ENCODE measurements at places on chromosomes 3 and 15.
A peak's percentile ranks its signal among the peaks of the same experiment; 100 is the strongest.

- peak; percentile 47 for DNase-seq
These were observed 189.6 kb upstream of the MLF1 start for GRCh38 chr3:158381262-158381868.

- DNase-seq: no peak
These were observed 183.2 kb downstream of the SSR3 start for GRCh38 chr3:156371701-156372100.

GRCh38 chr3:48433472-48434118 lies 3.7 kb upstream of the PLXNB1 start:
- peak; percentile 92 for DNase-seq

DNA sequence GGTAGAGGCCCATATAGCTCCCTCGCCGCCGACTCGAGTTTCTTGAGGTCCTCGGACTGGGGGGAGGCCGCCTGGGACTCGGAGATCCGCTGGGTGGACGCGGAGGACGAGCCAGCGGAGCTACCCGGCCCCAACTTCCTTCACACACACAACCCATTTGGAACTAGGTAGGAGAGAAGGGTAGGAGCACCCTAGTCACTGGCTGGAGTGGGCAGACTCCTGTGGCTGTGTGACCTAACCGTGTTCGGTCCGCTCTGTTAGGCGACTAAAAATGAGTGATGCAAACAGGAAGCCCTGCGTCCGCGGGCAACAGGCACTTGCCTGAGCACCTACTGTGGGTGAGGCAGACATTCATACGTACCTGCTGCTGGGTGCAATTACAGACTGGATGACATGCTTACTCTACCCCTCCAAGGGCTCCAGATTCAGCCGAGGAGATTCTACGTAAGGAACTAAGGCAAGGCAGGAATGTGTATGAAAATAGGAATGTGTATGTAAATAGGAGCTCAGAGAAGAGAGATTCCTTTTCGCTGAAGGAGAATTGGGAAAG lies 4.6 kb upstream of the SIN3A start:
- peak; percentile 59 for DNase-seq

GRCh38 chr3:20013396-20013795 lies 1.3 kb upstream of the PP2D1 start:
- no peak for DNase-seq

DNA sequence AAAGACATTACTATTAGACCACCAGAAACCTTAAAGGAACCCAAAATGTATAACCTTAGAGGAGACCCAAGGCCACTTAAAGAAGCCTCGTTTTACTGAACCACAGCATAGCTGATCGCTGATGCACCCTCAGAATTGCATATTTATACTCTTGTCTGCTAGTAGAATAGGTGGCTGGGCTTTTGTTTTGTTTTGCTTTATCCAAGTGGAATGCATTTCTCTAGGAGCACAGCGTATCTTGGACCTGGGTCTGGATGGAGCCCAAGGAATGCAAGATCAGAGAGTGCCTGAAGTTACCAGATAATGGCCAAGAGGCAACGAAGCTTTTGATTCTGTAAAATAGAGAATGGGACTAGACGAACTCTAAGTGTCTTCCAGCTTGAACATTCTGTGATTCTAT lies 129.2 kb upstream of the COL8A1 start:
- DNase-seq: peak; percentile 79

DNA sequence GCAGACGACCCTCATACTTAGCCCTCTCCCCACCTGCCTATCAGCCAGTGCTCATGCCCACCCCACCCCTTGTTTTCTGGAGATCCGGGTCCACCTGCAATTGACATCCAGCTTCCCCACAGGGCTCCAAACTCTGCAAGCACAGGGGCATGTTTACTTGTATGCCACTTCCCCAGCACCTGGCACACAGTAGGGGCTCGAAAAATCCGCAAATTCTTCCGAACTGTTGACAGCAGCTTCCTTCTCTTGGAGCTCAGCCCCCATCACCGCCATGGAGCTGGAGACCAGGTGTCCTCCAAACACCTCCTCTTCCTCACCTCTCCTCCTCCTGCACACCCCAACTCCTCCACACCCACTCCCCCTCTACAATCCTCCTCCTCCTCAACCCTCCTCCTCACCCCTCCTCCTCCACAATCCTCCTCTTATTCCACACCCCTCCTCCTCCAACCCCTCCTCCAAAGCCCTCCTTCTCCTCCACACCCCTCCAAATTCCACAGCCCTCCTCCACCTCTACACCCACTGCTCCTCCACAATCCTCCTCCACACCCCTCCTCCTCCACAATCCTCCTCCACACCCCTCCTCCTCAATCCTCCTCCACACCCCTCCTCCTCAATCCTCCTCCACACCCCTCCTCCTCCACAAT lies 70.4 kb upstream of the BLM start:
- DNase-seq: no peak

- no peak for DNase-seq
These were observed 654.1 kb downstream of the EDEM1 start for GRCh38 chr3:5841599-5841998.

DNA sequence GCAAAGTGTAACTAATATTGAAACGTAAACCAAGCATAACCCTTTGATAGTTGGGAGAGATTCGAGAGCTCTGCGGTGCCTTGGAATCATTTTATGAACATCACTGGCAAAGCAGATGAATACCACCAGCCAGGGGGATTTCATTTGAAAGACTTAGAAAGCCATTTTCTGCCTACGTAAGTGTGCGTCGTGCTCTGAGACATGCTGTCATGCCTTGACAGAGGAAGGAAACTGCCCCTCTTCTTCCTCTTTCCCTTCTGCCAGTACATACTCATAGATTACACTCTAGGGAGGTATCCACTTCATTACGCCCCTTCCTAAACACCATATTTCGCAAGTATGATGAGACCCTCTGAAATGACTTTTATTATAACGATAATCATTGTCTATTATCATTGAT lies 3.3 kb upstream of the MTHFS start:
- DNase-seq: no peak

DNA sequence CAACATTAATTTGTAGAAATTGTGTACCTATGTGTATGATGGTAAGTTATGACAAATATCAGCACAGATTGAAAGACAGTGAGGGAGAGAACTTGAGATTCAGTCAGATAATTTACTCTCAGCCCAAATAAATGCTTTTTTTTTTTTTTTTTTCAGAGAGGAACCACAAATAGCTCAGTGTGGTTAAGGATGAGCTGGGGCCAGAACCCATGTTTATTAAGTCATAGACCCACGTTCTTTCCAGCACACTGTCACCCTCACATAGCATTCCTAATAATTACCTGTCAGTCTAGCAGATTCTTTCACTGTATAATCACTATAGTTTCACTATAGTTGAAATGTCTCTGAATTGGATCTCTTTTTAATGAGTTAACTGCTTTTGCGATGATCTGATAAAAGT lies 246.1 kb downstream of the ZIC1 start:
- DNase-seq: peak; percentile 34

- DNase-seq: peak; percentile 56
These were observed 35.4 kb upstream of the SPRED1 start for GRCh38 chr15:38217191-38217595.

DNA sequence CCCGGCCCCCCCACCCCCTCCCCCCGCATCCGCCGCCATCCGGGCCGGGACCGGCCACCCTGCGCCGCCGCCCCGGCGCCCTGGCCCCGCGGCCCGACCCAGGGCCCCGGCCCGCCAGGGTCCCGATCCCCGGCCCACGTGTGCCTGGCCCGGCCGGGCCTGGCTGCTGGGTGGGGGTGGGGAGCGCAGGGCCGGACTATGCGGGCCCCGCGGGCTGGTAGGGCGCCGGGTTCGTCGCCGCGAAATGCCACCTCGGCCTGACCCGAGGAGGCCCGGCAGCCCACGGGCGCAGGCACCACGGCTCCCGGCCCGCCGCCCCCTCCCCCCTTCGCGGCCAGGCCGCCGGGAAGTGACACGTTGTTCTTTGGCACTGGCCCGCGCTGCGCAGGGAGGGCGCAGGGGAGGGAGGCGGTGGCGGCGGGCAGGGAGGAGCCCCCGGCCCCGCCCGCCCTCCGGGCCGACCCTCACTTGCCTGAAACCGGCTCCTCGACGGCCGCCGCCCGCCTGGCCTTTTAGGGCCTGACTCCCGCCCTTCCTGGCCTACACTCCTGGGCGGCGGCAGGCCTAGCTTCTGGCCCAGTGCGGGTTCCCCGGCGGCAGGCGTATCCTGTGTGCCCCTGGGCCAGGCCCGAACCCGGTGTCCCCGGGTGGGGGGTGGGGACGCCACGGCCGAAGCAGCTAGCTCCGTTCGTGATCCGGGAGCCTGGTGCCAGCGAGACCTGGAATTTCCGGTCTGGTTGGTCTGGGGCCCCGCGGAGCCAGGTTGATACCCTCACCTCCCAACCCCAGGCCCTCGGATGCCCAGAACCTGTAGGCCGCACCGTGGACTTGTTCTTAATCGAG lies 515 bp downstream of the EIF4G1 start:
- peak; percentile 81 for DNase-seq

DNA sequence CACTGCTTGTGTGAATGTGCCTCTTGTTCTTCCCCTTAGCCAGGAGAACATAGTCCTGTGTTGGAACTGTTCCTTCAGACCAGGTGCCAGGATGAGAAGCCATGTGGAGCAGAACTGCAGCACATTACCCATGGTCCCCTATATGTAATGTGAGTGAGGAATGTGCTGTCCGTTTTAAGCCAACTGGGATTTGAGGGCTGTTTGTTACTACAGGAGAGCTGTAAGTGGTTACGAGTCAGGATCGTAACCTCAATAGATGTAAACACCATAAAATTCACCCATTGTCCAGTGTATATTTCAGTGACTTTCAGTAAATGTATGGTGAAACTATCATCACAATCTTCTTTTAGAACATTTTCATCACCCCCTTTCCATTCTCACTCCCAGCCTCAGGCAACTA lies 10.1 kb upstream of the SCAP start:
- DNase-seq: no peak

DNA sequence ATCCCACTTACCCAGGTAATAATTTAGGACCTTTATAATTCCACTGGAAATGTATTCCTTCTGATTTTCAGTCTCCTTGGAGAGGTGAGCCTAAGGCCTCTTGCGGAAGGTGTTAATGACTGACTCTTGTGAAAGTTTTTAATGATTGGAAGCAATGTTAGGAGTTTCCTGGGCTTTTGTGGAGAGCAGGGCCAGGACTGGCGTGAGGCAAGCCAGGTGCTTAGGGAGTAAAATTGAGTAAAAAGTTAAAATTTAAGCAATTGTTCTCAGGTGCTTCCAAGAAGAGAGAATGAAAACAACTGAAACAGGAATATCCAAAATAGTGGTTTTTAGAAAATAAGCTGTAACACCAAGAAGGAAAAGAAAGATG lies 130.6 kb upstream of the TGFBR2 start:
- no peak for DNase-seq

GRCh38 chr15:96355568-96356187 lies 25.2 kb downstream of the NR2F2 start:
- no peak for DNase-seq
